ENCODE measurements at places on chromosomes 7 and 10.

GRCh38 chr10:48444266-48444665 is 137.8 kb downstream of the MAPK8 start:
- no peak for DNase-seq

DNA sequence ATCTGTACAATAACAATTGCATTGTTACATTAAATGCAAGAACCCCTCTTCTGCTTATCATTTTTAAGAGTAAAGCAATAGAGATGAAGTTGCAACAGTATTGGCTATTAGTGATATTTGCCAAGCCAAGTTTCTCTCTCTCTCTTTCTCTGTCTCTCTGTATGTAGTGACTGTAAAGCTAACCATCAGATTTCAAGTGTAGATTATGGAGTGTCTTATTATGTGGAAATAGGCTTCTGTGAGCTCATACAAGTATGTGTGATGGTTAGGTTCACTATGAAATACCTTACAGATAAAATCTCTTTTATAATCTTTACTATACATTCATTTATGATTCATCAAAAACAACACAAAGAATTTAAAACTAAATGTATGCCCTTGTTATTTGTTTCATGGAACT is 28.6 kb upstream of the NRP1 start:
- DNase-seq: no peak

DNA sequence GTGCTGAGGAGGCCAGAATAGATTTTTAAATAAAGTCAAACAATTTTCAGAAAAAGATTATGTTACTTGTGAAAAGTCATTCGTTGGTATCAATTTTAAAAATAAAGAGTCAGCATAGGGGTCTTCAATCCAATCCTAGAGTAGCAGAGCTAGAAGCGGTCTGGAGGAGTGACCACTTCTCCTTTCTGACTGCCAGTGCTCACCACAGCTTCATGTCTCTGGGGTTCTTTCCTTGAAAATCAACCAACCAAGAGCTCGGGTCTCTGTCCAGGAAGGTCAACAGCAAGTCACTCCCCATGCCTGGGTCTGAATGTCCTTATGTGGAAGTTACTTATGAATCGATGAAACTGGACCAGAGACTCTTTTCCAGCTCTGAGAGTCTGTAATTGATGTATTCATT is 14.3 kb downstream of the PTPRN2 start:
- no peak for DNase-seq

DNA sequence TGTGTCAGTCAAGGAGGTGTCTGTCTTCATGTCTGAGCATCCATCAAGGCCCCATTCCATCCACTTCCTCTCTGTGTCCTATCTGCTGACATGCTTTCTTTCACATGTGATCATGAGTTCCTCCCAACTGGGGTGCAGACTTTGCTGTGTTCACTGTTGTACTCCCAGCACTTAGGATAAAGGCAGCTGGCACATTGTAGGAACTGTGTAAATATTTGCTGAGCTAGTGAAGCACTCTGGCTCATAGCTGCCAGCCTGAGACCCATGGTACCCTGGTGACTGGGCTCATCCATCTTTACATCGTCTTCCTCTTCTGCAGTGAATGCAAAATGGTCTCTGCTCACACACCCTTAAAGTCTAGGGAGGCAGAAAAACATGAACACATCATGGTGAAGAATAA is 242.2 kb upstream of the IGFBP3 start:
- DNase-seq: no peak

DNA sequence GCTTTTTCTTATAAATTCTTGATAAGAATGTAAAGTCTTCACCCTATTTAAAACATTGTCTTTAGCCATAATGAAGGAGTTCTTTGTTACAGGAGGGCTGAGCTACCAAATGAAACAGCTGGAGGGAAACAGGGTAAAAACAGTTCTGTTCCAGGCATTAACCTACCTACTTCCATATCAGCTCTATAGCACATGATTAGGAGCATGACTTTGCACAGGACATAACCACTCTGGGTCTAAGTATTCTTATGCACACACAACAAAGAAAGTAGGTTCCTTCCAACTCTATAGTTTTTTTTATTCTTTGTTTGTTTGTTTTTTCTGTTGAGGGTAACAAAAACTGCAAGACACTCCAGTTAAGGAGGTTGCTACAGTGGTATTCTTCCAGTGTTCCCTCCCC is 52.7 kb downstream of the SCIN start:
- DNase-seq: no peak

DNA sequence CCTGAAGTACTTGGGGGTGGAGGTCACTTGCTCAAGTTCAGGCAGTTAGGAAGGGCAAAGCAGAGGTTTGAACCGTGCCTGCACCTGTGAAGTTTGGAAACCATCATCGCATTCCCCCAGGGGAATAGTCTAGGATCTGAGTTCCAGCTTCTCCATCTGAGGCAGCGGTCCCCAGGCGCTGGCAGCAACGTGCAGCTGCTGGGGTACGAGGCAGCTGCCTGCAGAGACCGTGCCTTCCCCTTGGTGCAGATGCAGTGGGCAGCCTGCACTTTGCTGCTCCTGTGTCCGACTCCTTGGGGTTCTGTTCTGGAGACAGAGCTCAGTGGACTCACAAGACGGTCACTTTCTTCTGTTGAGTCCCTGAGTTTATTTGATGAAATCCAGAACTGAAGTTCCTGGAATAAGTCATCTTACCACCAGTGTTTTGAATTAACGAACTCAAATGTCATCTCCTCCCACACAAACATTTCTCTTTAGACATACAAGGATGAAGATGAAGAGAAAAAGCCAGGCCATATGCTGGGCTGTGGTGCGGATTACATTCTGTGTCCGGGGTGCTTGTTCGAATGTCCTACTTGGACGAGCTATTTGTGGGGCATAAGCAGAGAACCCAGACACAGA is 19.9 kb upstream of the GIMAP8 start:
- no peak for DNase-seq

GRCh38 chr10:119198438-119198837 is 8.9 kb upstream of the GRK5 start:
- no peak for DNase-seq

- no peak for DNase-seq
Measured at GRCh38 chr7:116311816-116312471, 101.6 kb downstream of the TES start.
